Lung (tissue), 17 donors: ENCODE measurements at places on chromosomes 2 and 18.

DNA sequence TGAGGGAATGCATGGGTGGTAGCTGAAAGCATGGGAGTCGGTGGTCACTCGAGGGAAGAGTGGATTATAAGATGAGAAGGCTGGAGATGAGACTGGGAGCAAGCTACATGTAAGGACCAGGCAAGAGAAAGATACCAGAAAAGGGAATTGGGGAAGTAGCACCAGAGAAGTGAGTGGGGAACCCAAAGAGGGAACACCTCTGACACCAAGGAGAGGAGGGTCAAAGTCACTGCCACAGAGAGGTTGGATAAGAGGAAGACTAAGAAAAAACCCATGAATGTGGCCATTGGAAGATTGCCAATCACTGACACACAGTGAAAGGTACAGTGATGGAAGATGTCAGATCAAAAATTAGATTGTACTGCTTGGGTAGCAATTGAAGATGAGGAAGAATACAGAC is 473.9 kb downstream of the BCL11A start:
- no peak for DNase-seq

GRCh38 chr2:46230115-46230571 is 67.1 kb upstream of the EPAS1 start:
- DNase-seq = no peak

GRCh38 chr2:172377408-172377807 is 50.0 kb upstream of the ITGA6 start:
- DNase-seq = no peak

GRCh38 chr2:234829074-234829455 is 122.8 kb upstream of the SH3BP4 start:
- DNase-seq = no peak

DNA sequence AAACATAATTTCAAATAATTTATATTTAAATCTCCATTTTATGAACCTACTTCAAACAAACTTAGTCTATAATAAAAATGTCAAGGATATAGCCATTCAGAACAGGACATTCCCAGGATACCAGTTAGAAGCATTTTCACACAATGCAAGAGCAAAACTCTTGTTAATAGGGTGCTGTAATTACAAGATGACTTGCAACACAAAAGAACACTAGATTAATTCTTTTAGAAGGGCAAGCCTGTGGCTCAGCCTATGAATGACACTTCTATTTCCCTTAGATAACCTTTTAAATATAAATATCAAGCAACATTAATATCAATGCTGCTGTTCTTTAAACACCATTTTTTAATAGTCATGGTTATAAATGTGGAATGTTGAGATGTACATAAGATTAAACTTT is 157.9 kb upstream of the SCN7A start:
- DNase-seq = no peak
